ENCODE measurements at places on chromosomes 5 and 9. TPM values are rescaled to one million over a fixed set of nuclear protein-coding genes. Genes with fewer than 3 reads are reported as not detected.

The LPAR1 gene
- 16.5 TPM for total RNA-seq

The PCA3 gene
- total RNA-seq = 0.17 TPM

The GRPEL2 gene
- 18.4 TPM for total RNA-seq

The NME5 gene
- total RNA-seq = 4.0 TPM

- DNase-seq = no peak
Observed at GRCh38 chr5:141338538-141339306, at the start of gene PCDHGA2. TSS of gene PCDHGA2 (plus strand) at chr5:141338760.

GRCh38 chr5:58056546-58056945, 403.3 kb downstream of the PLK2 start:
- DNase-seq = no peak

GRCh38 chr5:65157906-65158603, 323.7 kb downstream of the ADAMTS6 start:
- no peak for DNase-seq

DNA sequence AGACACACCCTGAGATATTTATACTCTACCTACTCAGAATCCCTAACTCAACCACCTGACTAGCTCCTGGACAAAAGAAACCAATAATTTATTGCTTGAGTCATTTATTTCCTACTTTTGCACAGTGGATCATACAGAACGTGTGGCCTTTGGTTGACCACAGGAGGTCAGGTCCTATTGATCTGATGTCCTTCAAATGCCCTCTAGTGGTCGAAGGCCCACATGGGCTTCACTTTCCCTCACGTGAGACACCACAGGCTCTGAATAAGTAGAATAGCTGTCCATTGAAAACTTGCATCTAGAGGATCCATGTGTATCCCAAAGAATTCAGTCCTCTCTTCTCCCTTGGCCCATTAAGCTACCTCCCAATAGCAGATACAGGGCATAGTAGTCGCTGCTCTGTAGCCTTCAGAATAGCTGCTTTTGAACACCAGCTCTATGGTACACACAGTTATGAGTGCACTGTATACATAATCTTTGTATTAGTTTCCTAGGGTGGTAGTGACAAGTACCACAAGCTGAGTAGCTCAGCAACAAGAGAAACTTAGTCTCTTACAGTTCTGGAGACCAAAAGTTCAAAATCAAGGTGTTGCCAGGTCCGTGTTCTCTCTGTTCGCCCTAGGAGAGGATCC, 177.6 kb upstream of the SMARCA2 start:
- DNase-seq = no peak

- no peak for DNase-seq
Observed at GRCh38 chr5:51996356-51996861, 613.2 kb downstream of the ISL1 start.

DNA sequence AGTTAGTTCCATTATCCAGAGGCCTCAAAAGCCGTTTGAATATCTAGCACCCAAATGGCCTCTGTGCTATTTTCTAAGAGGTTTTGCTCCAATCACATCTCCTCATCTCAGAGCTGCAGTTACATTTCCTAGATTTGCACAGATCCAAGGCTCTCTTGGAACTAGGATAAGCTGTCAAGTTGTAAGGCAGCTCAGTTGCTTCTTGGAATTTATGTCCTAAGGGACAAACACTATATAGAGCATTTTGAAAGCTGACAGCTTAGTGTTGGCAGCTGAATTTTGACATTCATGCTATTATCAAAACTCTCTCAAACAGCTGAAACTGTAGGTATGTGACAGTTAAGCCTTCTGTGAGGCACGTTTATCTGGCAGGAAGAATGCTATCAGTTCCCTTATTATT, 97.0 kb downstream of the MACIR start:
- no peak for DNase-seq

- DNase-seq = no peak
Observed at GRCh38 chr5:19920761-19921160, 67.2 kb downstream of the CDH18 start.

DNA sequence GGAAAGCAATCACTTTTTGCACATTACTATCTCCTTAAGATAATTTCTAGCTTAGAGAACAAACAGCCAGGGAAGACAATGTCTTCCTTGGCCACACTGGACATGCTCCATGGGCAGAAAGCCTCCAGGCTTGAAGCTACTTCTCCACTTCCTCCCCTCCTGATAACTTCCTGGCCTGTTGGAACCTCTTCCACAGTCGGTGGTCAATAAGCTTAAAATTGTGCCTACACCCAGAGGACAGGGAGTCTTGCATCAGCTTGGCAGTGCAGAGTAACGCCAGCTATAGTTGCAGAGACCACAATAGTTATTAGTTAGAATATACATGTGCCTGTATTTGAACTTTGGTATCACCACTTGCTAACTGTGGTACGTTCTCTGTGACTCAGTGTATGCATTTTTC, 58.1 kb upstream of the ABCA1 start:
- DNase-seq = no peak

DNA sequence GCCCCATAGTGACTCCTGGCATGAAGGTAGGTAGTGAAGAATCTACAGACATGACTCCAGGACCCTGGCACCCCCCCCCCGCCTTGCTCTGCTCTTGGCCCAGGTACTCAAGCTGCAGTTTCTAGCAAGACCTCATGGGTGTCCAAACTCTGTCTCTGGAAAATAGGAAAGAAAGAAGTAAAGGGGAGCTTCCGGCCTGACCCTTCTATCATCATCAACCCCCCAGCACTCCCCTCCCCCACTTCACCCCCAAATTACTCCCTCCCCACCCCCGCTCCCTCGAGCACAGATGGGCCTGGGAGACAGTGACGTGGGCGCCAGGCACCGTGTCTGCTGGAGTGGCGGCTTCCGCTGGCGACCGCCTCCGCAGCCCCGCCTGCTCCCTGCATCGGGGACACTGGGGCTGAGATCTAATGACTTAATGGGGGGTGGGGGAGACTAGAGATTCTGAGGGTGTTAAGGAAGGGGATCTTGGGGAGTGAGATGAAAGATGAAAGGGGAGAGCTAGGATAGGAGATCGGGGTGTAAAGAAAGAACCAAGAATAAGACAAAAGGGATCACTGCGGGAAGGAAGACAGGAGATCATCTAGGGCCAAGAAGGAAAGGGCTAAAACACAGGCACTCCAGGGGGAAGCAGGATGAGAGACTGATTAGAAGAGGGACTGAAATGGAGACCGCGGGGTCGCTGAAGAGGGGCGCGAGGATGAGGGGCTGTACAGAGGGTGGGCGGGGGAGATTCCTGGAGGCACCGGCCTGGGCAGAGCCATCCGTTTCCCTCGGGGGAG, 1.1 kb upstream of the DNAJB5 start:
- no peak for DNase-seq

DNA sequence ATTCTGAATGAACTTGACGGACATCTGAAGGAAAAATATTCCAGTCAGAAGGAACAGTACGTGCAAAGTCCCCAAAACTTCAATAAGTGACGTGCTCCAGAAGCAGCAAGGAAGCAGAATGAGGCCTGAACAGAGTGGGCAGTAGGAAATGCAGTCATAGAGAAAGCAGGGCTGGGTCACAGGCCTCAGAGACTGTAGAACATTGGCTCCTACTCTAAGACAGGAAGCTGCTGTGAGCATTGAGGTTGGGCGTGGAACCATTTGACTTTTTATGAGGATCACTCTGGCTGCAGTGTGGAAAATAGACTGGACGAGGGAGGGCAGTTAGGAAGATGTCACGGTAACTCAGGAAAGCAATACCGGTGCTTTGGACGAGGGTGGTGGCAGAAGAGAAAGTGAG, 64.0 kb downstream of the DOCK8 start:
- no peak for DNase-seq

GRCh38 chr9:37676411-37676830, 25.7 kb downstream of the FRMPD1 start:
- DNase-seq = no peak

DNA sequence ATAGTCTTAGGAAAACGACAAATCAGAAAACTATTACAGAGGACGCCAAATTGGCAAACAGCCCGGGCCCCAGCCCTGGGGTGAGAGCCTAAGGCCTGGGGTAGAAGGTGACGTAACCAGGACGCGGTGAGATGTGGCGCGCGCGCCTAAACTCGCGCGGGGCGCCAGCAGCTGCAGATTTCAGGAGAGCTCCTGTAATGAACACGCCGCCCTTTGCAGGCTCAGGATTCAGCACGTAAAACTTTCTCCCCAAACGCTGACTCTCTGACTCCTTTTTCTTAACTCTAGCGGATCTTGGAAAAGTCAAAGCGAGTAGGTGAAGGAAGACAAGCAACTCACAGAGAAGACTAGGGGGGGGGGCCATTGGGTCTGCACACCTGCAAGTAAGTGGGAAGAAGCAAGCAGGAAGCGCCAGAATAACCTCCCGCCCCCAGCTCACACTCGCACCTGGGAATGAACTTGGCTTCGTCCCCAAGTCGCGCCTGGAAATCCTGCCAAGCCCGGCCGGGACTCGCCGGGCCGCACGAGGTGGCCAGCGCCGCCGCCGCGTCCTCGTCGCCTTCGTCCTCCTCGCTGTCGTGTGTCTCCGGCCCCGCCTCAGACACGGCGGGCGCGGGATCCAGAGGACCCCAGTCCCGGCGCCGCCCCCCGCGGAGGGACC, 822 bp downstream of the RASEF start:
- DNase-seq = peak; percentile 87

DNA sequence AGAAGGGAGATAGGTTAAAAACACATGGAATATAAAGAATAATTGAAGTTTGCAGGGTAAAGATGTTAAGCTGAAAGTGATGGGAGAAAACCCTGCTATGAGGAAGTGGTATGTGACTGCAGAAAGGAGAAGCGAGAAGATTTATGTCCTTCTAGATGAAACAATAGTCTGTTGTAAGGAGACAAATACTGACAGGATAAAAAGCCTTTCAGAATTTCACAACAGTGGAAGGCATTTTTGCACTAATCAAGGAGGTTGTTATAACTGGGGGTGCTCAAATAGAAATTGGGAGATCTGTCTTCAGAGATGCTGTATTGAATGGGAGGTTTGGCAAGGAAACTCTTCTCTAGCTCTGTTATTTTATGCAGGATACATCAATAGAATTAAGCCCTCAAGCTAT, 69.6 kb downstream of the NMUR2 start:
- DNase-seq = no peak

DNA sequence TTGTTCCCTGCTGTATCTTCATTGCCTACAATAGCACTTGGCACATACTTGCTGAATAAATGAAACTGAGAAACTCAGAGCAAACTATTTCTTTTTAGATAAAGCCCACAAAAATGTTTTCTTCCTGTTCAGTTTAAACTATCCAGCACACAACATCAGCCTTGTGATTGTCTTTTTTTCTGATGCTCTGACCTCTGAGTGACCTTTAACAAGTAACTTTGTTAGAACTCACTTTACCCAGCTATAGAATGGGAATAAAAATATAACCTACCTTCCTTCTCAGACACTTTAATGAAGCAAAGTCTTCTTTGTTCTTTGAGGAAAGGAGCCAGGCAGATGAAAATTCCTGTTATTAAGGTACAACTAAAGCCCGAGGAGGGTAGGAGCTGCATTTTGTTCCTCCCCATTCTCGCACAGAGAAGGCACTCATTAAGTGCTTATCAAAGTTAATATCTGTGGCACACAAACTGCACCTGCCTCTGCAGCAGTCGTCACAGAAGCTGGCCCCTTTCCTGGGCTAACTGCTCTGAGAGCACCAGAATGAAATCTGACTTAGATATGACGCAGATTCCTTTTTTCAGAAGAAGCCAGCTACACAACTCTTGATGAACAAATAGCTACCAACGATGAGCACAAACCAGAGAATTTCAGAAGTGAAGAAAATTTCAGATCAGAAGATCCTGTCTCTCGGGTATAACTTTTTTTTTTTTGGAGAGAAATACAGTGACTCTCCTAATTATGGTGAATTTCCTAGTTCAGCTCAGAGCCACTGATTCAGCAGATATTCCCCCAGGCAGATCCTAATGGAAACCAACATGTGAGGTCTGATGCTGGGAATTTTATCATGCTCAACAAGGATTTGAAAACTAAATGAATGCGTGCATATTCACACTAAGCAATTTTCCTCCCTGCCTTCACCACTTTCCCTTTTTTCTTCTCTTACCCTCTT, 31.0 kb upstream of the NR3C1 start:
- DNase-seq = peak; percentile 31

All from upper lobe of left lung (tissue), 6 donors.